ENCODE measurements at places on chromosomes 13 and 19. TPM values are rescaled to one million over a fixed set of nuclear protein-coding genes. Genes with fewer than 3 reads are reported as not detected.

CYP4F8 gene
- total RNA-seq = not detected

RCBTB2 gene
- 4.7 TPM for total RNA-seq

AP1M2 gene
- total RNA-seq = not detected

KLK15 gene
- not detected for total RNA-seq

POLR2E gene
- 300 TPM for total RNA-seq

ERCC5 gene
- 39.8 TPM for total RNA-seq

CCL25 gene
- not detected for total RNA-seq

ZNF44 gene
- 3.1 TPM for total RNA-seq

RHPN2 gene
- total RNA-seq = 2.9 TPM

FAM83E gene
- 0.45 TPM for total RNA-seq

CRTC1 gene
- 1.2 TPM for total RNA-seq

SLITRK6 gene
- total RNA-seq = 0.50 TPM

CCNA1 gene
- 1.0 TPM for total RNA-seq

ZNF709 gene
- 1.8 TPM for total RNA-seq

CRLF1 gene
- 1.3 TPM for total RNA-seq

AKT2 gene
- total RNA-seq = 73.3 TPM

CYP2S1 gene
- total RNA-seq = 1.3 TPM

KISS1R gene
- total RNA-seq = not detected

DNAAF3 gene
- total RNA-seq = 0.34 TPM

CARS2 gene
- 65.3 TPM for total RNA-seq

SBSN gene
- total RNA-seq = 0.15 TPM

ZNF528 gene
- 5.8 TPM for total RNA-seq
